GM03348 (cell line): ENCODE measurements at places on chromosomes 16 and 17.

- DNase-seq = no peak
These were observed 26.9 kb downstream of the ABCC1 start for GRCh38 chr16:15976225-15976812.

DNA sequence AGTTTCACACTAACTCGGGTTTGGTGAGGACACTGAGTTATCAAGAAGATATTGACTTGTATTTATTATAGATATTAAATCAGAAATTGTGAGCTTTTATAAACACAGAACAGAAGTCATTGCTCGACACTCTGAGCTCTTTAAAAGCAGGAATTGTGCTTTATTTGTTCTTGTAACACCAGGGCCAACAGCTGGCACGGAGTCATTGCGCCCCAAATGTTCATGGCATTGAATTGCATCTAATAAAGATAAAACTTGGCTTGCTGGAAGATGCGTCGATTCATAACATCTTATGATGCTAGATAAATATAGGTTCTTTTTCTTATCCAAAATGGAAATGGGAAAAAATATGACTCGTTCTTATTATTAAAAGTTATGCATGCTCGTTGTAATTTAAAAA is 11.8 kb upstream of the MLYCD start:
- peak; percentile 20 for DNase-seq

DNA sequence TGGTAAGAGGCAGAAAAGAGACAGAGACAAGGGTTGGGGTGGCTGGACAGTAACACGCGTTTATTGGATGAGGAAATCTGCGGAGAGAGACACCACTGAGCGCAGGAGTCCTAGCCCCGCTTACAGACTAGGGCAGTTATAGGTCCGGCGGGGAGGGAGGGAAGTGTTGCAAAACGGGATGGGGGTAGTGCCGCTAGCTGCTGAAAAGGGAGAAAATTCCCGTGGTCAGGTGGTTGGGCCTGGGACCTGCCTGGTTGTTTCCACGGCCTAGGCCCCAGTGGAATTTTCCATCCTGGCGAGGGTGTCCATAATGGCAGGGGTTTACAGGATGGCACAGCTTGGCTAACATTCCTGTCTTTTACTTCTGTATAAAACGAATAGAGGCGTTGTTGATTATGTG is 5.5 kb upstream of the CPHXL2 start:
- no peak for DNase-seq

DNA sequence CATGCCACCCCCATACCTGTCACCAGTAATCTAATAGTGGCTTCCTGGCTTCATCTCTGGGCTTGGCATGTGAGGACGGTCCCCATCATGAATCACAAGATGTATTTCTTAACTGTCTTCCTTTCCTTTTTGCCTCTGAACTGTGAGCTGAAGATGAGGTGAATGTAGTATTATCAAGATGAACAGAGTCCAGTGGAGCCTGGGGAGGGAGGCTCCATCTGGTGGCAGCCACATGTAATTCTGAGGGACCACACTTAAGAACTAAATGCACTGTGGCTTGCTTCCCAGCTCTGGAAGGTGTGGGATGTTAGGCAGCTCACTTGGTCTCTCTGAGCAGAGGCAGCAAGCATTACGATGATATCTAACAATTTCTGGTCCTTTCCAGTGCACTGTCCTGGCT is 354.9 kb upstream of the ASIC2 start:
- DNase-seq = peak; percentile 37

DNA sequence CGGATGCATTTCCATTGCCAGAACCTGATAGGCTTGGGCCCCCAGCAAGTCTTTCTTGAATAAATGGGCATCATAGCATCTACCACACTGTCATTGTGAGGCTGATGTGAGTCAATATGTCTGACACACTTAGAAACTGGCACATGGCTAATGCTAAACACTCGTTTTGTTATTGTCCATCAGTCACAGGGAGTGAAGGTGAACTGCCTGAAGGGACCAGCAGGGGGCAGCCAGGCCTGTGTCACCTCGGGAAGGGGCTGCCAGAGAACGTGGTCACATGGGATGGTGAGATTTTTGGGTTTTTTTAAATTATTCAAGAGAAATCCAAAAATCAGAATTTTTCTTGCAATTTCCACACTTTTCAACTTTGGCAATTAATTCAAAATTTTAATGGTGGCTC is 831 bp upstream of the RCVRN start:
- peak; percentile 77 for DNase-seq

GRCh38 chr16:11588321-11589197 is 1.8 kb upstream of the LITAF start:
- DNase-seq = no peak

GRCh38 chr17:77320044-77320440 is 179.3 kb downstream of the SEC14L1 start:
- peak; percentile 74 for DNase-seq

DNA sequence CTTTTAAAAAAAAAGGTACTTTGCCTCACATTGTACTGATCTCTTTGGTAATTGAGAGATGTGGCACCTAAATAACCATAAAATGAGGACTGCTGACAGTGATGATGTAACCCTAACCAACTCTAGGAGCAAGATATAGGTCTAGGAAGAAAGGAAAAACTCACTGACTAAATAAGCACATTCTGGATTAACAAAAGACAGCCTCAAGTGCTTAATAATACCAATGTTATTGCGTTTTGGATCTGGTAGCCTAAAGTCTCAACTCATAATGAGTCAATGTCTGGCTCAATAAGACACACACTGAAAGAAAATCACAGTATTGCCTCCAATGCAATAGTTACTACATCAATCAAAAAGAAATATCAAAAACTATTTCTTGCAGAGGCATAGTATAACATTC is 3.0 kb downstream of the ERN1 start:
- DNase-seq = peak; percentile 56

GRCh38 chr17:33779234-33779591 is 475.9 kb upstream of the CCL2 start:
- DNase-seq = peak; percentile 78

DNA sequence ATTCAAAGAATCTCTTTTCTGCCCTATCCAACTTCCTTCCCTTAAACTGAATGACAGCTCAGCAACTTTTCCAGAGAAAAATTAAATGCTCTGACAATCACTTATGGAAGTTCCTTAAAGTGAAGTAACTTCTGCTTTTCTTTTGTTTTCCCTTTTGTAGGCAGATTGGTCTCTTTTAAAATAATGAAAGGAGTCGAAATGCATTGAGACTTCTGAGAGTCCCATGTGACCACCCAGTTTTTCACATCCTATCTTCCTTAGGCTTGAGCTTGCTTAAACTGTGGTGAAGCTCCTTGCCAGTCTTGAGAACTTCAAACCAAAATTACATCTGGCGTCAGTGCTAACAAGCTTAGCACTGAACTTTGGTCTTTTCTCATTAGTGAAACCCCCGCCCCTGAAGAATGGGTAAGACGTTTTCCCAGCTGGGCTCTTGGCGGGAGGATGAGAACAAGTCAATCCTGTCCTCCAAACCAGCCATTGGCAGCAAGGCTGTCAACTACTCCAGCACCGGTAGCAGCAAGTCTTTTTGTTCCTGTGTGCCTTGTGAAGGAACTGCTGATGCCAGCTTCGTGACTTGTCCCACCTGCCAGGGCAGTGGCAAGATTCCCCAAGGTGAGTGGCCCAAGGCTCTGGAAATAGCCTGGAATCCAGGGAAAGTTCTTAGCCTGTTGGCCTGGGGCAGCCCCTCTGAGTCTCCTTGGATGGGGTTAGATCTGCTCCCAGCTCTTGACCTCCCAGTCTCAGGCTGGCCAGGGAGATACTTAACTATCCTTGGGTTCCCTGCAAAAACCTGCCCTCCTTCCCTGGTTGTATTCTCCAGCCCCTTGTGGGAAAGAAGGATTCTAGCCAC is 1.2 kb downstream of the TMEM106A start:
- peak; percentile 15 for DNase-seq

DNA sequence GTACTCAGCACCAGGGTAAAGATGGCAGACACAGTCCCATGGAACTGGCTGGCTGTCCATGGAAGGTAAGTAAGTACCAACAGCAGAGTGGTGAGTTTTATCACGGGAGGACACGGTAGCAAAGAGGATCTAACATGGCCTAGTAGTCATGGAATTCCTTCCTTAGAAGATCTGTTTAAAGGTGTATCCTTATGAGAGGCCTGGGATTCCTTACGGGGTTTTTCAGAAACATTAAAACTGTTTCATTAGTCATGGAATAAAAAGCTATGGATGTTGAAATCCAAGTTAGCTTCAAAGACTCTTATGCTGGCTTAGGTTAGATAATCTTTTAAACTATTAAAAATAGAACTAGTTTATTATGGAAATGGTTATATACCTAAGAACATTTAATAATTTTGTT is 7.4 kb downstream of the FTO start:
- DNase-seq = no peak

GRCh38 chr16:87166321-87166720 is 150.9 kb downstream of the C16orf95 start:
- DNase-seq = no peak

GRCh38 chr16:29809850-29810698 is 1.9 kb upstream of the PRRT2 start:
- no peak for DNase-seq

DNA sequence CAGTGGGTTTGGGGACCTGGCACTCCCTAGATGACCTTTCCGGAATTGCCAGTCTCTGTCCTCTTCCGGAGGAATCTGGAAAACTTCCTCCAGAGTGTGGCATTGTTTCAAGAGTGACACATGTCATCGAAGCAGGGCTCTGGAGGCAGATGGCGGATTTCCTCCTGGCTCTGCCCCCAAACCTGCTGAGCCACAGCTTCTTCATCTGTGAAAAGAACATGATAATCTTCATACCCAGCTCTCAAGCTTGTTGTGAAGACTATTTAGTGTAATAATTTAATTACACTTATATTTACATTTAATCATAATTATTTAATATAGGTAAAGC is 19.7 kb upstream of the TEX2 start:
- no peak for DNase-seq

- DNase-seq = peak; percentile 66
These were observed 6.7 kb upstream of the MT4 start for GRCh38 chr16:56558024-56558747.

GRCh38 chr17:70423562-70423961 is 254.2 kb downstream of the KCNJ2 start:
- no peak for DNase-seq

DNA sequence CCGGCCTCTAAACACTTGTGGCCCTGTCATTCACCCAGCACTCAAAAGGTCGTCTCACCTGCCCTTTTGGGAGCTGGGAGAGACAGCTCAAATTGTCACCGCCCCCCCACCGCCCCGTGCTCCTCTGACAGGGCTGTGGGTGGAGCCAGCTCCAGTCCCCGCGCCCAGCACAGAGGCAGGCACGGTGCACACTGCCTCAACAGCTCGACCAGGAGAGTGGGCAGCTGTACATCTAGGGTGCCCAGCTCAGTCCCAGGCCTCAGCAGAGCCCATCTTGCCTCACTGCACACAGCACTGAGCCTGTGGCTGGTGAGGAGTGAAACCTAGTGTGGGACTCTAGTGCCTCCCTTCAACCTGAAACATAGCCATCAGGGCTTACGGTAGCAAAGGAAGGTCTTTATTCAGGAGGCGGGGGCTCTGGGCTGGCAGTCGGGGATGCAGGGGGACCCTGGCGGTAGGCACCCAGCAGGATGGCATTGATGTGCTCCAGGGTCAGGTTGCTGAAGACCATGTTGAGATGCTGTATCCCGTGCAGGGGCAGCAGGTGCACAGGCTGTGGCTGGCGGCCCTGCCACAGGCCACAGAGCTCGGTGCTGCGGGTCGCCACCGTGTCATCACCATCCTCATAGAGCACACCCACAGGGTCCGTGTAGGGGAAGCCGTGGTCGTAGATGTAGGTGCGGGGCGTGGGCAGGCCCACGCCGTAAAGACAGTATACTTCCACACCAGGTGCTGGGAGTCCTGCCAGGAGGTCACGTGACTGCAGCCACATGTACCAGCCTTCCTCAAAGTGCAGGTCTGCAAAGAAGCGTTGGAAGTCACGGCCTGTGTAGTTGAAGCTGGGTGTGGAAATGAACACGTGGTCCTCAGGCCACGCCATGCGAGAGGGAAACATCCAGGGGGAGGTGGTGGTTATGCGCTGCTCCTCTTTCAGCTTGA is 3.1 kb upstream of the PSMB10 start:
- no peak for DNase-seq

GRCh38 chr17:72299592-72299991 is 178.8 kb downstream of the SOX9 start:
- no peak for DNase-seq

DNA sequence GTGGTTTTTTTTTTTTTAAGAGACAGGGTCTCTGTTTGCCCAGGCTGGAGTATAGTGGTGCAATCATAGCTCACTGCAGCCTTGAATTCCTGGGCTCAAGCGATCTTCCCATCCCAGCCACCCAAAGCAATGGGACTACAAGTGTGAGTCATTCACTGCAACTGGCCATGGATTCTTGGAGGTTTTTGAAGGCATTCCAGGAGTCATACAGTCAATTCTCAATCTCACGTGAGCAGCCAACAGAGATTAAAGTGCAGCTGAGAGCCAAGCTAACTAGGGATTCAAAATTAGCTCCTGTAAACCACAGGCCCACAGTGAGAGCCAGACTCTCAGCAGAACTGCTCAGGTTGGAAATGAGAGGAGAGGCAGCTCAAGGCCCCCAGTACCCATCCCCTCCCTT is 30.2 kb downstream of the XPO6 start:
- peak; percentile 81 for DNase-seq

GRCh38 chr17:601926-602303 is 112.7 kb downstream of the VPS53 start:
- DNase-seq = no peak

GRCh38 chr17:68460715-68461114 is 3.4 kb upstream of the WIPI1 start:
- no peak for DNase-seq

GRCh38 chr16:2003827-2004641 is 5.6 kb downstream of the ZNF598 start:
- peak; percentile 94 for DNase-seq

DNA sequence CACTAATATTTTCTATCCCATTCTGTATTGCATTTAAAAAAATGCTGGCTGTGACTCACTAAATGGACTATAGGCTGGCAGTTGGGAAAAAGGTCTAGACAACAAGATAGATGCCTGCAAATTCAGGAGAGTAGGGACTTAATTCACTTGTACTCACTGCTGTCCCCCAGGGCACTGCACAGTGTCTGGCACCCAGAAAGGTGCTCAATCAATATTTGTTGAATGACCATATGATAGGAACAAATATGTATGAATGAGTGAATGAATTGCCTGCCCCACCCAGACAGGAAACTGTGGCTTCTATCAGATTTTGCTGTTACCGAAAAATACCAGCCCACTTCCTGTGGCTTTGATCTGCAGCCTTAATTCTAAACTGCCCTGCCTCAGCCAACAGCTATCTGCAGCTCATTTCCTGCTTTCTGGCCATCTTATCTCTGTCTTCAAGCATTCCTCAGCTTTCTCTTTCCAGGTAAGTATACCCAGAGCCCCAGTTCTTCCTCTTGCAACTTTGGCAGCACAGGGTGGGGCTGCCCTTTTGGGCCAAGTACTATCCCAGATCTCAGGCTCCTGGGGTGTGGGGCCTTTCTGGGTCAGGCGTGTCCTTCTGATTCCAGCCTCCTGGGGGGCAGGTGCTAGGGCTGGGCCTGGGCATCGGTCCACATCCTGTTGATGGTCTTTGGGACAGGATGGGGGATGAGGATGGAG is 15.3 kb upstream of the TNS4 start:
- peak; percentile 51 for DNase-seq
